AG04449 (cell line): ENCODE measurements at places on chromosomes 5 and 9.

DNA sequence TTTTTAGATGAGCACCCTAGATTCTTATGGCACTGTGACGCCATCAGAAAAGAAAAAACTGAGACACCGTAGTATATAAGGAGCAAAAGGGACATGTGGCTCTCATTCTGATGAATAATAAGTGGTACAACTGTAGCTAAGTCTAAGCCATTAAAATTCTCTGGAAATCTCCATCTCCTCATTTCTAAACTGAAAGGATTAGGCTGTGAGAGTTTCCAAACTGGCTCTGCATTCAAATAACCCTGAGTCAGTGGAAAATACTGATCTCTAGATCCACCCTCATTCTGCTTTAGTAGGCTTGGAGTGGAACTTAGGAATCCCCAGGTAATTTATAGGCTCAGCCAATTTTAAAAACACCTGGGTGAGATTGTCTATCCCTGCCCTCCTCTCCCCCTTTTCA is 28.5 kb downstream of the PTAR1 start:
- DNase-seq = no peak

GRCh38 chr5:111853748-111854147 is 96.8 kb upstream of the NREP start:
- DNase-seq = no peak

DNA sequence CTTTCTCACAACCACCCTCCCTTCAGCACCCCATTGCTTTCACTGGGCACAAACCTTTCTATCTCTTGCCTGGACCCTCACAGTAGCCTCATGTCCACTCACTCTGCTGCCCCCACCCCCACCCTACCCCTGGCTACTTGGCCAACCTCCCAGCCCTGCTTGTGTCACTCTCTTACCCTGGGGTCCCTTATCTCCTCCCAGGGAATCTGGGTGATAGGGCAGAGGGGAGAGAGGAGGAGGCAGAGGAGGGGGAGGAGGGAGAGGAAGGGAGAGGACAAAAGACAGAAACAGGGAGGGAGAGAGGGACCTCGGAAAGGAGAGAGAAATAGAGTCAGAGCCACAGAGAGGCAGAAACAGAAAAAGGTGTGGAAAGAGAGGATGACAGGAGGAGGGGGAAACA is 25.0 kb upstream of the KIF12 start:
- no peak for DNase-seq

GRCh38 chr9:37951671-37952449 is 47.9 kb upstream of the SLC25A51 start:
- DNase-seq = no peak

DNA sequence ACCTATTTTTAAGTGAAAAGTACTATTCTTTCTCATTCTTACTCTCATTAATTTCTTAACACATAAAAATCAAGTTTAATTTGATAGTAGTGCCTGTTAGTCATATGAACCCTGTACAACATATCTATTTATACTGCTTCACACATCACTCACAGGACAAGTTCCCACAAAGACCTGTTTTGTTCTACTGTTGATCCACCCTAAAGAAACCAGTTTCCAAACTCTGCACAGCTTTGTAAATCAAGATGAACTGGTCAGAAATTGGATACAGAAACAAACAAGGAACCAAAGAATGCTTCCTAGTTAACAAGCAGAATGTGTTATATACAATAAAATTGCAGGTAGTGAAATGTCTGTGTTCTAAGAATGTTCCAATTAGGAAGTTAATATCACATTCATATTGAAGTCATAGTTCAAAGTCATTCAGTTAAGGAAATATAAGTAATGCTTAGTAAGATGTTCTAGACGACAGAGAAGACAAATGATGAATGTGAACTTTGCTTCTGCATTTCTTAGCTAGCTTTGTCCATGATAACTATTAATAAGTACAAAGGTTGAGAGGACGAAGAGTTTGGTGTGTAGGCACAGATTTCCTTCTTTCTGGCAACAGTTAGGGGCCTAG is 33.4 kb downstream of the C9orf85 start:
- DNase-seq = no peak

GRCh38 chr9:135136991-135137832 is 49.7 kb downstream of the OLFM1 start:
- no peak for DNase-seq

- no peak for DNase-seq
These were observed 860.8 kb downstream of the PTPRD start for GRCh38 chr9:9751996-9752395.

- peak; percentile 60 for DNase-seq
These were observed 23.8 kb downstream of the LVRN start for GRCh38 chr5:115985802-115986757.

DNA sequence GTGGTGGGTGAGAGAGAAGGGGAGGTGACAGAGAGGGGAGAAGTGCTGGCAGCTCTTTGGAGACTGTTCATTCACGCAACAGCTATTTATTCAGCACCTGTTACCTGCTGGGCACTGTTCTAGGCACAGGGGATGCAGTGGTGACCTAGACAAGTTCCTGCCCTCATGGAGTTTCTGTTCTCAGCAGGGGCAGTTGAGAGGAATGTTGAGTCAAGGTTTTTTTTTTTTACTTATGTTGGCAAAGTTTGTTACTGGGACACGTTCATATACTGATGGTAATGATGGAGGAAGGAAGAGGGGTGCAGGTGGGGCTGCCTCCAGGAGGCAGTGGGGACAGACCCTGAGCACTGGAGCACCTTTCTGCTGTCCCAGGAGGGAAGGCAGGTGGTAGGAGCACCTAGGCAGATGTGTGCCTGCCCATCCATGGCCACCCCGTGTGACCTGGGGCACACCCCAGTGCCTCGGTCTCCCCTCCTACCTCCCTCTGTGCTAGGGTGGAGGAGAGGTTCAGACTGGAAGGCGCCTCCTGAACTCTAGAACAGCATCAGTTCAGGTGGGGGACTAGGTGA is 49.4 kb upstream of the SLC25A51 start:
- no peak for DNase-seq

GRCh38 chr9:92332577-92333281 is 7.0 kb downstream of the CENPP start:
- DNase-seq = peak; percentile 19

DNA sequence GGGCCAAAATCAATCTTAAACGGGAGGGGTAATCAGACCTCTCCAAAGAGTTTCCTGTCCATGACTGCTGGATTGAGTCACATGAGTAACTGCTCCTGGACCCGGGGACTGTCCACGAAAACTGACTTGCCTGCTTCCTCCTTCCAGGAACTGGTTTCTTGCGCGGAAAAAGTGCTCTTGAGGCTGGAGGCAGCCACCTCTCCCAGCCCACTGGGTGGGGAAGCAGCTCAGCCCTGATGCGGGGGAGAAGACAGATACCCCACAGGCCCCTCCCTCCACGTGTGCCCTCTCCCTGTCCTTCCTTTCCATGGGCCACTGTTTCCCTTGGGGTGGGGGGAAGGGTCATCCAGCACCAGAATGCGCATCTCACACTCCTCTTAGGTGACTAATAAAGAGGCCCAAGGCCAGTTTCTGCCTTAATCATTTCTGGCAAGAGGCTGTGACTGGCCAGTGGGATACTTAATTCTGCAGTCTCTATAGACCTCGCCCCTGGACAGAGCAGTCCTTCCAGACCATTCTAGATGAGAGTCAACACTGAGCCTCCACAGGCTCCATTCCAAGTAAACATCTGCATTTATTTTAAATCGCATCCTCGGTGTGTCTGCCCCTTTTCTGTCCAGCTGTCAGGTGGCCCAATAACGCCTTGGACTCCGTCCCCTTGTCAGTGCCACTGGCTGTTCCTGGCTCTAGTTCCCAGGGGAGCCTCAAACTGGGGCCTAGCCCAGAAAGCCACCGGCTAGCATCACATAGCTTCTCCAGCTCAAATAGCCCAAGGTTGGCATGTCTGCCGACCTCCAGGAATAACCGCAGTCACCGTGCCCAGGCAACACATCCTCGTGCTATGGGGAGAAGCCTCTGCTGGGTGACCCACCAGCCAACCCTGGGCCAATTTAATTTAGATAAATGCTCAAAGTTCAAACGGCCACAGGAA is 12.0 kb downstream of the REXO4 start:
- DNase-seq = no peak

- DNase-seq = no peak
These were observed 151.2 kb downstream of the PAPPA start for GRCh38 chr9:116304761-116305160.

DNA sequence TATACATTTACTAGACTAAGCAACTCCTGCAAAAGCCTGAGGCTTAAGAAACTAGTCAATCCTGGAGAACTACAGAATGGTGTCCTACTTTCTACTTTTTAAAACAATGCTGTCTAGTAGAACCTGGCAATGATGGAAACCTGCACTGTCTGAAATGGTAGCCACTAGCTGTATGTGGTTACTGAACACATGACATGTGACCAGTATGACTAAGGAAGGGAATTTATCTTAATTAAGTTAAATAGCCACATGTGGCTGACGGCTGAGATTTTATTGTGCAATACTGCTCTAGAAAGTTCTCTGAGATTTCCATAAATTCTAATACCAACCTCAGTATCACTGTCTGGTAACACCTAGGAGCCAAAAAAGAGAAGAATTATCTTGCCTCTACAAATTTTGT is 44.9 kb upstream of the RAPGEF6 start:
- peak; percentile 44 for DNase-seq

GRCh38 chr9:99385814-99386279 is 163.8 kb downstream of the SEC61B start:
- no peak for DNase-seq

GRCh38 chr9:35675732-35676392 is 2.1 kb downstream of the CA9 start:
- no peak for DNase-seq

- DNase-seq = no peak
These were observed 19.8 kb upstream of the KCNV2 start for GRCh38 chr9:2697492-2697891.

DNA sequence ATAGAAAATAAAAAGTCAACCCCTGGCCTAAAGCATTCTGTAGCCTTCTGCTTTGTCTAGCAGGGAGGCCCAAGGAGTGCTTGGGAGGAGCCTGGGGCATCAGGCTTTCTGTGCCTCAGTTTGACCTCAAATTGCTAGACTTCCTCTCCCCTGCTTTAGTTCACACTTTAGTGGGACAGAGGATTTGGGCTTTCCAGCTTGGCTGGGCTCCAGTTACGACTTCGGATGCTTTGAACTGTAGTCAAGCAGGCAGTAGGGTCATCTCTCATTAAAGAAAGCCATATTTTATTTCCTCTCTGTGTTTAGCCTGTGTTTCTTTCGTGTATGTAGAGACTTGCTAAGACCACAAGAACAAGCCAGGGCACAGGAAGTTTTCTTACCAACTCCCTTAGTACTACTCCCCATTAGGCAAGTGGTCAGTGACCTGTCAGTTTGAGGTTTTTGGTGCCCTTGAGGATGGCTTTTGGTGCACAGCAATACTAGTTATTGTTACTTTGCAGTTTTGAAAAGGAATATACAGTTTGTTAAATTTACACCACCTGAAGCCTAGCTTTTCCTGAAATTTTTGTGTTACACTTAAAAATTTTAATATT is 334.7 kb downstream of the NDUFS4 start:
- DNase-seq = no peak

DNA sequence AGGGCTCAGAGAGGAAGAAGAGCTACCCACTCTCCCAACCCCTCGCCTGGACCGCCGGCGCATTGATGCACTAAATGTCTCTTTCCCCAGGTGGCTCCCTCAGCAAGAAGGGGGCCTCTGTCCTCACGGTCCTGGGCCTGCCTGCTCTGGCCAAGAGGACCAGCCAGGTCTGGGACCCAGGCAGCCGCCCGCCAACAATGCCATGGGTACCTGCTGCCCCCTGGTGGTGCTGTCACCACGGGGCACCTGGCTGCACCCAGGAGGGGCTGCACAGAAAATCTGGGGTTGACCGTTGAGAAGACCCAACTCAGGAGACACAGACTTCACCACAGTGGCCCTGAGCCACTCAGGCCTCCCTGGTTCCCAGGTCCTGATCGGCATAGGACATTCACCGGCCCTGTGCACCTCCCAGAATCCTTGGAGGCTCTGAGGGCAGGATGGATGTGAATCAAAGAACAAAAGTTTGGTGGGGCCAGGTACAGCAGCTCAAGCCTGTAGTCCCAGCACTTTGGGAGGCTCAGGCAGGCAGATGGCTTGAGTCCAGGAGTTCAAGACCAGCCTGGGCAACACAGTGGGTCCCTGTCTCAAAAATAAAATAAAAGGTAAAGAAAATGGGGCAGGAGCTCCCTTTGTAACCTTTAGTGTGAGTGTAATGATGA is 2.4 kb upstream of the VAV2 start:
- DNase-seq = no peak

DNA sequence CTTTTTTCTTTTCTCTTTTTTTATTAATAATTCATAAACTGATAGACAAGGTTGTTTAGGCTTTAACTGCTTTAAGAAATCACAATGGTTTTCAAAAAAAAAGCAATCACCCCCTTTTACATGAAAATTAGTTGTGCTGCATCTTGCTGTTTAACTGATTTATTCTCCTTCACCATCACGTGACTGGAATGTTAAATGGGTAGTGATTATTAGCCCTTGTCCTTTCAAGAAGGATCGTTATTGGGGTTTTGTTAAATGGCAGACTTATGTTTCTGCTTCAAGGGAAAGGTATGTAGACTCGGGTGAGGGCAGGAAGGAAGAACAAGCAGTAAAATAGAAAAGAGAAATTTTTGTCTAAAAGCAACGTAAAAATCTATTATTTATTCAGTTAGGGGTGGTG is 175.6 kb upstream of the TLE4 start:
- DNase-seq = no peak

DNA sequence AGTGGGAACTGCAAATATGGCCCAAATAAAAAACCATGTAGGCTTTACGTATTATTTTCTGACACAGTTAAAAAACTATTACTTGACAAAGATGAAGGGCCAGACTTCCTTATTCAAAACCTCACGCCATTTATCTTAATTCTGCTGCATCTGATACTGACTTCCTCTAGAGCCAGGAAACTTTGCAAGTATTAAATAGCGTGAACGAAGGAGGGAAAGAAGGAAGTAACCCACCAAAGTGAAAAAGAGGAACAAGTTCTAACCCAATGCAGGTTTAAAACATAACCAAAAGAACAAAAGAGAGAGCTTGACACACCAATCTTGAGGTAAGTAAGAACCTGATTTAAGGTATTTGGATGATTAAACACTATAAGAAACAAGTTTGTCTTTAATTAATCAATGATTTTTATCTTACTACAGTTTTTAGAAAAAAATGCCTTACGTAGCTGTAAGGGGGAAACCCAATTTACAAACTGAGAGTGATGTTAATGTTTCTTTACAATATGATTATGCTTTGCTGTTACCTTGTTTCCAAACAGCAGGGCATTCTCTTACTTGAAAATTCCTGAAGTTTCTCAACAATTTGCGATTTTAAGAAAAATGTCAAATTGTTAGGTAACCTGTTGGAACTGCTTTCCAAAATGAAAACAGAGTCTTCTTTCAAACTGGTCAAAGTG is at the start of gene GAPT:
Gene GAPT, plus strand, starts transcription at position 220 of the 677 bp plus-strand sequence. CDS start 3,102 bp downstream, outside the sequence.
- DNase-seq = no peak

DNA sequence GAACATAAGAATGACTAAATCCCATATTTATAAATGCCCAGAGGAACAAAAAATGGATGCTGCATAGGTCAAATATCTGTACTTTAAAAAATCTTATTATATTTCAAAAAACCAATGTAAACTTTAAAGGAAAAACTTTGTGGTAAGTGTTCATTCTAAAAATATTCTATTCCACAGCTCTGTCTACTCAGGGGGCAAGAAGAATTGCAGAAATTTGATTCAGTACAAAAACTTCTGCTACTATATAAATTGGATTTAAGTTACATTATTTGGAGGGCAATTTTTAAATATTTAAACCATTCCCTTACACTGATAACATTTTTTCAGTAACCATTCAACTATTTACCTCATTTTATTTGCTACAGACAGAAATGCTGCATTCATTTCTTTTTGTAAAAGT is 32.1 kb downstream of the NFIB start:
- DNase-seq = no peak
